Uterus (tissue), 4 donors: ENCODE measurements at places on chromosomes 5 and 9.

DNA sequence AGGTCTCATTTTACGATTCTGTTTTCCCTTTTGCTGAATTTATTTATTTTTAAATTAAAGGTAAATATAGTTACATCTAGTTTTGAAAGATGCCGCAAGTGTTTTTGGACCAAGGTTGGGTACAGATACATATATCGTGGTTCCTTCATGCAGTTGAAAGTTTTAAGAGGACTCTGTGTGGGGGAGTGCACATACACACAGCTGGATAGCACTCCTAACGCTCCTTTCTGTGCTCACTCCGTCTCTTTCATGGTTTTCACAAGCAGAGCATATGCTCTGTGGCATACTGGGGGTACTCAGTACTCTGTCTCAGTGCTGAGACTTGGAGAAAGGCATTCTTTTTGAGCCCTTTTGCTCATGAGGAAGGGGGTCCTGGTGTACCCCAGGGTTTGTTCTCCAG, 307.5 kb downstream of the DOCK8 start:
- peak; percentile 62 for DNase-seq

DNA sequence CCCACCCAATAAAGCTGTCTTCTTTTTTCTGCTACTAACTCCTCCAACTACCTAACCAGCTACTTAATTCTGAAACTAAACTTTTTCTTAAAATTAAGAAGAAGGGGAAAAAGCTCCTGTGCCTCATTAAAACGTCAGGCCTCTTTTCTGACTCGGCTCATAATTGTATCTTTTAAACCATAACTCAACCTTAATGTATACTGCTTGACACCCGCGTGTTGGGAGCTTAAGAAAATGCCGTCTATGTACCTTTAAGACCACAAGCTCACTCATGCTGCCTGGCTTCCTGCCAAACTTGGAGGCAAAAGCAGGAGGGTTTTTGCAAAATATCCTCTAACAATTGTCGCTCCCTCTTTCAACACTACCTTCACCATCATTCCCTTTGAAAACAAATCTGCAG, 5.0 kb downstream of the EBF1 start:
- DNase-seq = peak; percentile 72

DNA sequence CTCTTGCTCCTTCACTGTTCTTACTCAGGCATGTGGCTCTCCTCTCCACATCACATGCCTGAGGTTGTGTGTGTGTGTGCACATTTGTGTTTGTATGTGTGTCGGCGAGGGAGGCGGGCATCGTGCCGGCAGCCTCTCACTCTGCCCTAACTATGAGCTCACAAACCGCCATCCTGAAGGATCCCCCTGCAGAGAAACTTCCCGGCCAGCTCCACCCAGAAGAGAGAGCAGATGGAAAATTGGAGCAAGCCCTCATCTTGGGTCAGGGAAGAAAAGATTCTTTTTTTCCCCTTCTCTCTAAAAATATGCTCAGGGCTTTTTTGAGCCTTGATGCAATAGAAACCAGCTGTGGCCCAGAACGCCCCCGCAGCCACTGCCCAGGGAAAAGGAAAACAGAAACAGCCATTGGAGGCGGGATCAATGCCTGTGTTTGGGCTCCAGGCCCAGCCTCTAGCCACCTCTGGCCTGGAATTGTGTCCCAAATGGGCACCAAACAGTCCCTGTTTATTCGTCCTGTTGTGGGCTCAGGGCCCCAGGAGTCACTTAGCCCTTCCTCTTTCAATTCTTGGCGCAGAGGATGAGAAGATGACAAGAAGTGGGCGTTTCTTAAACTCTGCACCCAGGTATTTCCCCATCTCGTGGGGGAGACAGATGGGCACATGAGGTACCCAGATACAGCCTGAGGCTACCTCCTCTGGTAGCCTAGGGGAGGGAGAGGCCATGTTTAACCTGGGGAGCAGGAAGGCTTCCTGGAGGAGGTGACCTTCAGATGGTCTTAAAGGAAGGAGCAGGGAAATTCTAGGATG, 151.5 kb downstream of the RGS3 start:
- peak; percentile 44 for DNase-seq

GRCh38 chr5:78908173-78909061, 76.7 kb downstream of the ARSB start:
- DNase-seq = no peak

- DNase-seq = no peak
Measured at GRCh38 chr5:86838083-86838482, 220.3 kb downstream of the COX7C start.

GRCh38 chr5:33936004-33936380, 194 bp upstream of the RXFP3 start:
- peak; percentile 32 for DNase-seq

GRCh38 chr5:156241266-156241665, 85.7 kb upstream of the SGCD start:
- no peak for DNase-seq

- no peak for DNase-seq
Measured at GRCh38 chr9:93960221-93960970, 5.2 kb upstream of the BARX1 start.

DNA sequence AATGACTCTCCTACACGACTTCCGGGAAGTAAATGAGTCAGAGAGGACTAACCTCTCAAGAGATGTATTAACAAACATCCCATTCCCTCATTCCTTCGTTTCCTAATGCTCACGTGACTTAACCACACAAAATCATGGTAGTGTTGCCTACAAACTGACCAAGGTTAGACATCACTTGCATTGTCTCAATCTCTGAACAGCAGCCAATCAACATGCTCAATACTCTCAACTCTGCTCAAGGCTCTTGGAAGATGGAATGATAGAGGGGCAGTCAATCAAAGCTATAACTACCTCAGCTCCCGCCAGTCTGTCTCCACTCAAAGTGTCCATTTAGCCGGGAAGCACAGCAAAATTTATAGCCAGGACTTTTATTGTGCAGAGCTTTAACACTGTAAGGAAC, 143.8 kb upstream of the PIK3R1 start:
- DNase-seq = no peak

DNA sequence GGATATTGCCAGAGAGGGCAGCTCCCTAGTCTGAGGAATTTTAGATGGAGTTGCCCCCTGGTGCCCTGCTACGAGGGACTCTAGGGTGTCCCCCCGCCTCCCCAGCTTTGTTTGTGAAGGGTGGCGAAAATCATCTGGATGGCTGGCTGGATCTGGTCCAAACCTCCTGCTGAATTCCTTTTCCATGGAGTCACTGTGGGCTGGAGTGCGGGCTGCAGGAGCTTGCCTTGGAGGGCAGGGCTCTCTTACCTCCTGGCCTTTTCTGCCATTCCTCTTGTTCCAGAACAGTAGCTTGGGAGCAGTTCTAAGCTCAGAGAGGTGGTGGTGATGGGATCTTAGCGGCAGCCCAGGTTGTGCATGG, 2.1 kb downstream of the SYNPO start:
- DNase-seq = peak; percentile 93

- no peak for DNase-seq
Measured at GRCh38 chr5:138573223-138573622, 2.0 kb downstream of the HSPA9 start.

- no peak for DNase-seq
Measured at GRCh38 chr5:85428426-85428934, 1043.8 kb upstream of the EDIL3 start.

DNA sequence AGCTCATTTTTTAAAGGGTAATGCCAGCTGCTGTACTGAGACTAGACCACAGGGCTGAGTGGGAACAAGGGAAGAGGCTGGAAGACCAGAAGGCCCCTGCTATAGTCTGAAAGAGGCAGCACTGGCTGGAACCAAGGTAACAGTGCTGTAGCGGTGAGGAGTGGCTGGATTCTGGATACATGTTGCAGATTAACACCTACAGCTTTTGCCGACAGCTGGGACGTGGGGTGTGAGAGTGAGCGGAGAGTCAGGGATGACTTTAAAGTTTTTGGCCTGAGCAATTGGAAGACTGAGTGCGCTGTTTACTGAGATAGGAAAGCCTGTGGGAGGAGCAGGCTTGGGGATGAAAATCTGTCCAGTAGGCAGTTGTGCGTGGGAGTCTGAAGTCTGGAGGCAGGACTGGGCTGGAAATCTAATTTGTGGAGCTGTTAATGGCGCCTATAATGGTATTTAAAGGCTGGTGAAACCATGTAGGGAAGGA, 26.5 kb downstream of the AQP7 start:
- DNase-seq = peak; percentile 50

GRCh38 chr9:137437691-137438590, 3.2 kb downstream of the ENTPD8 start:
- no peak for DNase-seq

DNA sequence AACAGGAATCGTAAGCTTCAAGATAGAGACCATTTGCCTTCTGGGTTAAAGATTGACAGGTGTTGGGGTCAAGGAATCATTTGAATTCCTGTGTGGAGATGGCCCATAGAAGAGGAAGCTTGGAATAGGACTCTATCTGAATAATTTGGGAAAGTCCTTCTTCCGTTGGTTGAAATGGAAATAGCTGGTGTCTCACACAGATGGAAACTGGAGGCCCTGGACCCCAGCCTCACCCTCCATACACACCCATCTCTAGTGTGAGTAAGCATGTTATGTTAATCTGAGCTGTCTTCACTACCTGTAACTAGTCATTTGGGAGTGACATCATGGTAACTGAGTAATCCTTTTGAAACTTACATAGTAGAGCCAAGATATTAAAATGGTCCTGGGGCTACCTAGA, 184.4 kb downstream of the CD180 start:
- DNase-seq = no peak

- no peak for DNase-seq
Measured at GRCh38 chr5:58231041-58231440, 228.8 kb downstream of the PLK2 start.
